ENCODE measurements at places on chromosomes 12 and 14.

DNA sequence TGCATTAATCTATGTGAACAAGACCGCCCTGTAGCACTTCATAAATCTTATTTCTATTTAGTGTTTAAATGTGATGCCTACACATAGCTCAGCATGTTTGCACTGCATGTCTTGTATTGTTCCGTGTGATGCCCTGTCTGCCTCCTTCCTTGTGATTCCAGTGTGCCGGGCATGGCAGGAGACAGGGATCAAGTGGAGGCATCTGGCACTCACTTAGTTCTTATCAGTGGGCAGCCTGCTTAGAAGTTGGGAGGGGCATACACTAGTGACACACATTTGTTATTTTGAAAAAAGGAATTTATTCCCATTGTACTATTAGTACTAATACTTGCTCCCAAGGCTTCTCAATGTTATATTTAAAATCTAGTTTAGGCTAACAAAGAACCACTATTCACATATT is 176.4 kb downstream of the KCNA5 start:
- no peak for DNase-seq

DNA sequence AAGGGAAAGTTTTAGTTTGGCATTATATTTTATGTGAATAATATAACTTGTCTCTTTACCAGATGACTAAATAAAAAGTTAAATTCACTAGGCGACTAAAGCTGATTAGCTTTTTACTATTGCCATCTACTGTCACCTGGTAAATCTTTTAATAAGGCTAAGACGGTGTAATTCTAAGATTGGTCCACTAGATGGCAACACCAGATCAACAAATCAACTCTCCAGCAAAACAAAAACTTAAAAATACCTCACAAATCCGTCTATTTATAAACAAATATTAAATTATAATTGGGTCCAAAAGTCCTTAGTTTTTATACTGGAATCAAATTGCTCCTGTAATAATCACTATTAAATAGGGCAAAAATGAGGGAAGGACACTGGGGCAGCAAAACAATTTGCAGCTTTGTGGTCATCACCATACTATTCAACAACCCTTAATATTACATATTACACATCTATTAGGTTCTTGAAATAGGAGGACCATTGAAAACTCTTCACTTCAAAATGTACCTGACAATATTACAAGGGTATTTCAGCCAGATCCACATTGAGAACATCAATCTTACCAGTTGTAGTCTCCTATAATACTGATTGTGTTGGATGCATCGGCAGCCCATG is 47.9 kb downstream of the GALC start:
- DNase-seq, result no peak

GRCh38 chr12:57765003-57765697 is 1.7 kb downstream of the CYP27B1 start:
- DNase-seq, result peak; percentile 75

GRCh38 chr14:93067088-93067487 is 48.6 kb downstream of the ITPK1 start:
- DNase-seq, result no peak

- DNase-seq, result no peak
These were observed 121.7 kb upstream of the FUT8 start for GRCh38 chr14:65290830-65291229.

DNA sequence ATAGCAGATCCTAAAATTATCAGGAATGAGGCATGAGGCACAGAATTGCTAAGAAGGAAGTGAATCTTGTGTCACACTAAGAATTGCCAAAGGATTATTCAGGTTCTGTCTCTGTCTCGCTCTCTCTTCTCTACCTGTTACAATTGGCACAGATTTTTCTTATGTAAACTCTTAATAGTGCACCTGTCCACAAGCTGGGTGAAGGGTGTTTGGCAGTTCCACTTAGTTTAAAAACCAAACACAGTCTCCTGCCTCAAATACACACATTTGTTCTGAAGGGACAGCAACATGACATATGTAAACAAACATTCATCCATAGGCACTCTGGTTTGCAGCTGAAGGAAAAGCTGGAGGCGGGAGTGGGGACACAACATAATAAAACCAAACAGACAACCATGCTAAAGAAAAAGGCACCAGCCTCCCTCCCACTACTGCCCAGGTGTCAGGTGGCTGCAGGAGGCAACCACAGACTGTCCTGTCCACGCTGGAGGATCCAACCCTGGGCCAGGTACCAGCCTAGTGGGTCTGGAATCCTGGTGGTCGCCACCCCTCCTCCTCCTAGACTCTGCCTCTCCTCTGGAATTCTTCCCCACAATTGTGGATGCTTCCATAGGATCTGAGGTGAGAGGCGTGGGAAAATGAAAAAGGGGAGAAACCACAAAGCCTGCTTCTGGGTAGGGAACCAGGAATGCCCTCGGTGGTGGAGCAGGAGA is 81.2 kb downstream of the TMEM260 start:
- DNase-seq, result no peak

DNA sequence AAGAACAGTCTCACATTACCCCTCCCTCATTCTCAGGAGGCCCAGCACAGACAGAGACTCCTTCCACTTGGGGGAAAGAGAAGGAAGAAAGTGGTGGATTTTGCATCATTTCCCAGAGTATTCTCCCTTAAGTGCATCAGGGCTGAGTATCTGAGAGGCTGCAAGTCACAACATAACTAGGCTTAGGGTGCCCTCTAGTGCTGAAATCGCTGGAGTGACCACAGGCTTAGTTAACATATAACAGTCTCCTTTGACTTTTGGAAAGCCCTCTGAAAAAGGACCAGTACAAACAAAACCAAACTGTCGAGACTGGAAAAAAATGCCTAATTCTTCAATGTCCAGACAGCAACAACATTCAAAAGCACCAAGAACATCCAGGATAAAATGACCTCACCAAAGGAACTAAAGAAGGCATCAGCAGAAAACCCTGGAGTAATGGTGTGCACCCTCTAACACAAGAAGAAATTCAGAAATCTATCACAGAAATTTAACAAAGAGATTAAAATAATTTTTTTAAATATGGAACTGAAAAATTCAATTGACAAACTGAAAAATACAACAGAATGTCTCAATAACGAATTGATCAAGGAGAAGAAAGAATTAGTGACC is 412.3 kb downstream of the RPS29 start:
- DNase-seq, result peak; percentile 78

DNA sequence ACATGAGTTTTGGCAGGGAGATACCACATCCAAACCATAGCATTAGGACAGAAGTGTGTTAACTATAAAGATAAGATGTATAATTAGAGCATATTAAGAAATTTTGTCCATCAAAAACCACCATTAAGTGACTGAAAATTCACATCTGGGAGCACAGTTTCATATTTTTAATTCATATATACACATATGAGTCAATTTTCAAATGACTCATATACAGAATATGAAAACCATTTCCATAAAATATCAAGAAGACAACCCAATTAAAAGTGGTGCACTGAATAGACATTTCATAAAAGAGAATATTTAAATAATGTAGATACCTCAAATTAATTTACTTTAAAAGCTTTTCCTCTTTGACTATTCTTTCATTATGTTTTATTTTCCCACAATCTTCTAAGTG is 25.3 kb downstream of the MUCL1 start:
- no peak for DNase-seq

DNA sequence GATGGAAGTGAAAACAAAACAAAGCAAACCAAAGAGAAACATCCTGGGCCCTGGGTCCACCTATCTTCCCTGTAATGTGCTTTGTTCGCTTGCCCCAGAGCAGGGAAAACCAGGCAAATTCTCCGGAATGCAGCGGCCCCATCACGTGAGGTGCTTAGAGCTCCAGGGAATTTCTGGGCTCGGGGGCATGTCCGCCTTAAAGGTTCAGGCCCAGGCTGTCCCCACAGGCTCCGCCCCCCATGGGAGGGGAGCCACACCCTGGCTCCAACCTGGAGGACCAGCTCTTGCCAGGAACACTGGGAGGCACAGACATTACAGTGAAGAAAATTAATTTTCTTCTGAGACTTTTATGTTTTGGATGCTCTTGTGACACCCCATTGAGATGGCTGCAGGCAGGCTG is 69.9 kb downstream of the RBM19 start:
- DNase-seq, result peak; percentile 96

DNA sequence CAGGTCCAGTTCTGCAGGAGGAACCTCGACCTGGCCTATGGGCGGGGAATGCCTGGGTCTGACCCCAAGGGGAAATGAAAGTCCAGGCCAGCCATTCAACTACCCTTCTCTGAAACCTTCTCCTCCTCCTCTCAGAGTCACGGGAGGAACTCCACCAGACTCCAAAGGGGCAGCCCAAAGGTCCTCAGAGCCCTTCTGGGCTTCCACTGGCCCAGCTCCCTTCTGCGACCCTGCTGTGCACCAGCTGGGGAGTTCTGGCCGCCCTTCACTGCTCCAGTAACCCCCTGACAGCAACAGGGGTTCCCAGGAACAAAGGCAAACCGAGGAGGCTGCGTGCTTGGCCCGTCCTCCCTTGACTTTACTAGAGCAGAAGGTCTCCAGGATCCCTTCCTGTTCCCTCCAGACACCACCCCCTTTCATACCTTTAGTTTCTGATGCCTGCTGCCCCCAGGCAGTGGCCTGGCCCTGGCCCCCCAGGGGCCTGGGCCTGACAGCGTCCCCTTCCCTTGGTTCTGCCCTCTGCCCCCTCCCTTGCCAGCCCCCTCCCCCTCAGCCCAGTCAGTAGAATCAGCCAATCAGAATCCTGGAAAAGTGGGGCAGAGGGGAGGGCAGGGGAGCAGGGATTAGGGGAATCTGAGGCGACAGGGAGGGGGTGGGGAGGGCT is 850 bp upstream of the ZNF385A start:
- peak; percentile 61 for DNase-seq

DNA sequence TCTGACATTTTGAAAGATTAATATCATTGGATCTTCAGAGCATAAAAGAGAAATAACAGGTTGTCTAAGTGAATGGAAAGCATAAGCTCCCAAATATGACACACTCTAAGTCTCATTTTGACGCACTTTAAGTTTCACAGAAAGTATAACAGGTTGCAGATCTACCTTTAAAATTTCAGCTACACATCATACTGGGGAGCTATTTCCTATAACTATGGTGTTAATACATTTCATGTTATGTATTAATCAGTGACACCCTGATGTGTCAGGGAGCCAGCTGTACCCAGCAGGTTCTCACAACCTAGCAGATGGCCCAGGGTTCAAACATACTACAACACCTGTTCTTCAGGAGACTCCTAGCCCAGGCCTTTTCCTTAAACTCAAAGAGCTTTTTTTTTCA is 31.1 kb upstream of the TMX1 start:
- DNase-seq, result no peak

- DNase-seq, result no peak
These were observed 215.2 kb downstream of the ANO6 start for GRCh38 chr12:45431126-45431525.

GRCh38 chr14:91872011-91872501 is 4.7 kb upstream of the TC2N start:
- DNase-seq, result no peak

GRCh38 chr12:121794534-121795033 is 1.1 kb upstream of the RHOF start:
- no peak for DNase-seq

Data from ELF-1 (cell line).